ENCODE measurements at places on chromosomes 4 and X.

- no peak for DNase-seq
These were observed 2.5 kb downstream of the PPBP start for GRCh38 chr4:73985528-73985852.

DNA sequence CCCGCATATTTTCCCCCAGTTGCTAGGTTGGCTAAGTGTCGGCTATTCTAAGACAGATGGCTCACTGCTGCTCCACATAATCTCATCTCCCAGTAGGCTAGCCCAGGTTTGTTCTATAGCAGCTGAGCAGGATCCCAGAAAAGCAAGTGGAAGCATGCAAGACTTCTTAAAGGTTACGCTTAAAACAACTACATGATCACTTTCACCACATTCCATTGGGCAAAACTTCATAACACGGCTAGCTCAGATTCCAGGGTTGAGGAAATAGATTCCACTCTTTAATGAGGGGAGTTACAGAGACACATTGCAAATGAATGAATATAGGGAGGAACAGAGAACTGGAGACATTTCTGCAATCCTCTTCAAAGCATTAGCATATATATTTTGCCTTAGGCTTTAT lies 12.9 kb upstream of the RAB33B start:
- no peak for DNase-seq

GRCh38 chr4:156732634-156733033 lies 239.0 kb downstream of the PDGFC start:
- DNase-seq: no peak

DNA sequence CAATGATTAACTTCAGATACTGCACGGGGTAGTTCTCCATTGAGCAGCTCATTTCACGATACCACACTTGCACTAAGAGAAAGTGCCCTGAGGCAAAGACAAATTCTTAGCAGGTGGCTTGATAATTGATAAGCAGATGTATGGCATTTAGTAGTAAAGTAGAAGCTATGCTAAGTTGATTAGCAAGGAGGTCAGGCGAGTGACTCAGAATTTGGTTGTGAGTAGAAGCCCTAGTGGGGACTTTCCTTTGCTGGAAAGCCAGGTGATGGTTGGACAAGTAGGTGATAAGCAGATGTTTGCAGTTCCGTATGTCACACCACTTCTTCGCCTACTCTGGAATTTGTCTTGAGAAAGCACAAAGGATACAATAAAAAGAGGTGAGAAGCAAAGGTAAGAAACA lies 58.7 kb downstream of the TLL1 start:
- DNase-seq: no peak

GRCh38 chr4:75948822-75949444 lies 8.1 kb upstream of the NAAA start:
- peak; percentile 10 for DNase-seq

DNA sequence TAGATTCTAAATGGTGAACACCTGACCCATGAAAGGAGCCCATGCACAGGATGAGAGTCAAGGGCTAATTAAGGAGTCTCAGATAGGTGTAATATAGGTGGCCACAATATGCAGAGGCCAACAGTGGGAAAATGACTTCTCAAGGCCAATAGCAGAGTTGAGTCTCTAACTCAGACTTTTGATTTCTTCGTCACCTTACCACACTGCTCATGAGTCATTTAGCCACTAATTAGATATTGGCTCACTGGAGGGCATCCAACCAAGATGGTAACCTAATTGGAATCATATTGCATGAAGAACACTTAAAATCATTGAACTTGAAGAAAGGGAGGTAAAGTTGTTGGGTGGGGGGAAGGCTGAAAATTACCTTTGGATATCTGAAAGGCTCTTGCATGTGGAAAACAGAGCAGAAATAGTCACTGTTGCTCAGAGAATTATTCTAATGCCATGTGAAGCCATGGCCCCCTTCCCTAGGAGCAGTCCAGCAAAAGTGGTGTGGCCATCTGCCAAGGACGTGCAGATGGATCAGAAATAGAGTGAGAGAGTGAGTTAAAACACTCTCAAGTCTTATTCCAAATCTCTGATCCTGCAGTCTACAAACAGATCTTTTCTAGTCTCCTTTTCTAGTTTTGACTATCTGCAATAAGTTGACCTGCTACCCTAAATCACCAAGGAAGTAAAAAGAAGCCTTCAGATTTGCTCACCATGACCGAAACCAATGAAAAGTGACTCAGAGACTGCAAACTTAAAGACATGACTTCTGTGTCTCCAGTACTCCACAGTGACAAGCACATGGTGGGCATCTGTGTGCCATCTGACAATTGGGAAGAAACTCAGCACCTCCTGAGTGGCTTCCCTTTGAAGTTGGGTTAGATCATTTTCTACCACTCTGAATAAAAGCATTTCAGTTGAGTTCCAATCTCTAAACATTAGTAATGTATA lies 93.9 kb upstream of the C1QTNF7 start:
- peak; percentile 41 for DNase-seq
